ENCODE measurements at places on chromosomes 6 and 20.
A peak's percentile ranks its signal among the peaks of the same experiment; 100 is the strongest.

DNA sequence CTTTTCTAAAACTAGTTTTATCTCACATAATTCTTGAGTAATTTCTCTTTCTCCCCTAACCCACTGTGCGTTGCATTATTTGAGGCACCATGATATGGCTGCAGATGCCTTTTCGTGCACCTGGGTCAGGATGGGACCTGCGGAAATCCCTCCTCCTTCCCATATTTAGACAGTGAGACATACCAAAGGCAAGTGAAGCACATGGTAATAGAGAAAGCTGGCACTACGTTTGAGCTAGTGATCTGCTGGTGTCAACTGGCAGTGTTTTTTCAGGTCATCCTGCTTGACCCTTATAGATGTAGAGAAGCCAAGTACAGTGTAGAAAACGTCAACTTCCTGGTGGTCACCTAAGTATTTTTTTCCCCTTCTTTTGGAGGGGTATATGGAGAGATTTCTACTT lies 71.7 kb downstream of the FOXO3 start:
- no peak for DNase-seq

DNA sequence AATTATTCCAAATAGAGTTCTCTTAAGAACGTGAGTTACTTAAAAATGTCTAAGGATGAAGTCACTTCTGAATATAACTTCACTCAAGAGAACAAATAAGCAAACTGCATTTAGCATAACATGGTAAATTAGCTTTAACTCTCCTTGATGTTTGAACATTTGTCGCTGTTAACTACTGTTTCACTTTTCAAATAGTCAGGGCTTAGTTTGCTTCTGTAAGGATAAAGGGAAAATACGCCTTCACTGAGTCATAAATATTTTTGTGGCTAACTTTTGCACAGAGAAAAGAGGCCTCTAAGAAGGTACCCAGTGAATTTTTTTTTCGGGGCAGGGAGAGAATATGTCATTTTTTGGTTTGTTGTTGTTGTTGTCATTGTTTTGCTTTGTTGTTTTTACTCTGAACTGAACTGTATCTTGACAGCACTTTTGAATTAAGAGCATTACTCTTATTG lies 8.1 kb downstream of the PTPN1 start:
- peak; percentile 74 for DNase-seq

- DNase-seq = peak; percentile 92
Measured at GRCh38 chr20:36856195-36856594, 19.7 kb upstream of the TLDC2 start.

GRCh38 chr6:132423839-132424238 lies 22.6 kb upstream of the MOXD1 start:
- DNase-seq = no peak

GRCh38 chr6:118758946-118759345 lies 107.6 kb upstream of the CEP85L start:
- no peak for DNase-seq

DNA sequence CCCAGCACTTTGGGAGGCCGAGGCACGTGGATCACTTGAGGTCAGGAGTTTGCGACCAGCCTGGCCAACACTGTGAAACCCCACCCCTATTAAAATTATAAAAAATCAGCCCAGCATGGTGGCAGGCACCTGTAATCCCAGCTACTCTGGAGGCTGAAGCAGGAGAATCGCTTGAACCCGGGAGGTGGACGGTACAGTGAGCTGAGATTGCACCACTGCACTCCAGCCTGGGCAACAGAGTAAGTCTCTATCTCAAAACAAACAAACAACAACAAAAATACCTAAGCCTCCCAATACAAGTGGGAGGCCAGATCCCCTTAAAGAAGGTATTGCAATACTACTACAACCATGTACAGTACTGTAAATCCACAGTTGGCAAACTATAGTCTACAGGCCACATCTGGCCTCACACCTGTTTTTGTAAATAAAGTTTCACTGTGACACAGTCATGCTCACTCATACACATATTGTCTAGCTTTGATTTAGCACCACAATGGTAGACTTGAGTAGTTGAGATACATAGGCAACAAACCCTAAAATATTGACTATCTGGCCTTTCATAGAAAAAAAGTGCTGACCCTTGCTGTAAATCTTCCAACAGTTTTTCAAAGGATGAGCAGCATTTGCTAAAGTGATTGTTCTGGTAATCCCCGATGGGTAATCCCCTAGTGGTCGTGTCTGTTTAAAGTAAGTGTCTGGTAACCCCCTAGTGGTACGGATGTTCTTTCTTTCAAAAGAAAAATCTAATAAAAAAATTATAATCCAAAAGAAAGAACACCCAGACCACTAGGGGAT lies 202.0 kb downstream of the RNGTT start:
- no peak for DNase-seq

DNA sequence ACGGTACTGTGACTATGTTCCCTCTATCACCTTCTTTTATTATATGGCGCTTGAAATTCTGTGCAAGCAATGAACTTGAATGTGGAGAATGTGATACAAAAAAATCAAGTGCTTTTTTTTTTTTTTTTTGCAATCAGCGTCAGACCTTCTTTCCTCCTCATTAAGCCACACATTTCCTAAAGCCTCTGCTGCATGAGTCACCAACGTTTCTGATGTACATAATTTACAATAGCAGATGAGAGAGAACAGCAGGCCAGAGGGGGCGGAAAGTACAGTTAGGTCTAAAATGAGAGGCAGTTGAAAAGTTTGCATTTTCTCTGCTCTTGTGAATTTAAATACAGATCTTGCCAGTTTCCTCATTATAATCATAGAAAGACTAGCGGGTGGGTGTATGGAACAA lies 114.6 kb upstream of the RIPOR2 start:
- DNase-seq = peak; percentile 93

DNA sequence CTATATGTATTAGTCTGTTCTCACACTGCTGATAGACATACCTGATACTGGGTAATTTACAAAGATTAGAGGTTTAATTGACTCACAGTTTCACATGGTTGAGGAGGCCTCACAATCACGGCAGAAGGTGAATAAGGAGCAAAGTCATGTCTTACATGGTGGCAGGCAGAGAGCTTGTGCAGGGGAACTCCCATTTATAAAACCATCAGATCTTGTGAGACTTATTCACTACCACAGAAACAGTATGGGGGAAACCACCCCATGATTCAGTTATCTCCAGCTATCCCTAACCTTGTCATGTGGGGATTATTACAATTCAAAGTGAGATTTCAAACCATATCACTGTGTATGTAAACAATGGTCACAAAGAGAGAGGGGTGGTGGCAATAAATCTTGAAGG lies 6.6 kb downstream of the CST8 start:
- no peak for DNase-seq

DNA sequence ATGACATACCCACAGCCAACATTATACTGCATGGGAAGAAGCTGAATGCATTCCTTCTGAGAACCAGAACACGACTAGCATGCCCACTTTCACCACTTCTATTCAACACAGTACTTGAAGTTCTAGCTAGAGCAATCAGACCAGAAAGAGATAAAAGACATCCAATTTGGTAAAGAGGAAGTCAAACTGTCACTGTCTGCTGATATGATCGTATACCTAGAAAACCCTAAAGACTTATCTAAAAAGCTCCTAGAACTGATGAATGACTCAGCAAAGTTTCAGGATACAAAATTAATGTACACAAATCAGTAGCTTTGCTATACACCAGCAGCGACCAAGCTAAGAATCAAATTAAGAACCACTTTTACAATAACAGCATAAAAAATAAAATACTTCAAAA lies 60.5 kb downstream of the EYS start:
- no peak for DNase-seq

GRCh38 chr6:167115054-167115453 lies 7.8 kb upstream of the CCR6 start:
- DNase-seq = no peak

All from EH (cell line).